ENCODE measurements at places on chromosomes 7 and 10.

DNA sequence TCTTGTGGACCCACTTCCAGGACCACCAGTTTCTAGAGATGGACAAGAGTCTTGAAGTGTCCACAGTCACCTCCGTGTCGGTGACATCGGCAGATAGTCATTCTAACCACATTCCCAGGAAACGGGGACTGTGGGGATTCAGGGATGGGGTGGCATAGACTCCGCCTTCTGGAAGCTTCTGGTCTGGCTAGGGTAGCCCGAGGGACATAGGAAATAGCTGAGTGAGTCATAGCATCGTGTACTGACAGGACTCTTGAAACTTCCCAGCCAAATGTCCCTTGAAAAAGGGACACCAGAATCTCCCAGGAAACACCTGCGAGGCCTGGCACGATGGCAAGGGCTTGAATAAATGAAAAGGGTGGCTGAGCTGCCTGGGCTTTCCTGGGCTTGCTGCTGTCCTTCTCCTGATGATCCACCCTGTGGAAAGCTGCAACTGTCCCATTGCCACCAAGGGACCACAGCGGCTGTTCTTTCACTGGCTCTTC is 84.1 kb upstream of the LRRC4 start:
- DNase-seq = no peak

DNA sequence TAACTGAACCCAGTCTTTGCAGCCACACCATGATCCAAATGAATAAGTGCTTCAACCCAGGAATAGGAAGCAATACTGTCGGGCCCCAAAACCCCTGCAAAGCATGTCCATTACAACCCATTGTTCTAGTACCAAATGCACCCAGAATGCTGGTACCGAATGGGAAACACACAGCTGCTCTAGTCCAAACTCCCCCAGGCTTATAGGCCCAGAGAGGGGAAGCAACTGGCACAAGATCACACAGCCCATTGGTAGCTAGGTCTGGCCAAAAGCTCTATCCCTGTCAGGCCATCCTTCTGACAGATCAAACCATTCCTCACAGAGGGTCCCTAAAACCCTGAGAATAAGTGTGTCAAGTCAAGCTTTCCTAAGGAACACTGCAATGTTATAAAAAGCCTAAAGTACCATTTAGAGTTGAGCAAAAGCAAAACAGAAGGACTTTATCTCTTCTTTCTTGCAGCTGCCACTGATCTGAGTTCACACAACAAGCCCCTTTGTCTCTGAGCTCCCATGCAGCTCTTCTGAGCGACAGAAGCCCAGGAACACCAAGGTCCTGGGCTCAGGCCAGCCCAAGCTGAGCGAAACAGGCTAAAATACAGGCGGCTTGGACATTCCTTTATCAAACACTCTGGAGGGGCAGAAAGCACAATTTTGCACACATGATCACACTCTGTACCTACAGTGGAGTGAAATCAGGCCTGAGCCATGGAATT is 116.7 kb downstream of the SGMS1 start:
- no peak for DNase-seq

- DNase-seq = no peak
Measured at GRCh38 chr10:132061030-132061429, 4.7 kb upstream of the JAKMIP3 start.

DNA sequence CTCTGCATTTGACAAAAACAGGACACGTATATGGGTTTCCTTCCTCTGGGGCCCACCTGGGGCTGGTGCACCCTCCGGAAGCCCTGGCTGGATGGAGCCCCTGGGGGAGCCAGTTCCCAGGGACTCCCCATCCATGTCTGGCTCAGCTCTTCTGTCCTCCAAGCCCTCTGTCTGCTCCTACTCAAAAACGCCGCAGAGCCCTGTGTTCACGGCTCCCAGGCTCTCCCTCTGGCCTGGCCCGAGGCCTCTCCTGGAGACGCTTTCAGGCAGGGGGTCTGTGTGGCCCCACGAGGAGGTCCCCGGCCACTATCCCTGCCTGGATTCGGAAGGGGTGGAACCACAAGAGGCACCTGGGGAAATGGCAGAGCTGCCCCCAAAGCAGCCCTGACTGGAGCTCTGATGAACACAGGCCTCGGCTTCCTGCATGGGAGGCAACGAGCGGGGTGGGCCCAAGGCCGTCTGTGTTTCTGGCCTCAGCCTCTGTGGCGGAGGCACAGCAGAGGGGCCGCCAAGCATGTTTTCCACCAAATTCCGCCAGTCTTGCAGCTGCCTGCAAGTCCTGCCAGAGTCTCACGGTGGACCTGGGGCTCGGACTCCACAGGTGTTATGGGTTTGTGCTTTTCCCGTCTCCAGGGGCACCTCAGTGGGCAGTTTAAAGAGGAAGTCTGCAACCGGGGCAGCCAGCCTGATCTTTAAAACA is 22.6 kb upstream of the INPP5A start:
- no peak for DNase-seq

GRCh38 chr10:36681751-36682632 is 443.4 kb upstream of the ANKRD30A start:
- DNase-seq = no peak

- no peak for DNase-seq
Measured at GRCh38 chr10:98039690-98040381, 9.4 kb upstream of the CRTAC1 start.

- no peak for DNase-seq
Measured at GRCh38 chr10:69492091-69492745, 41.0 kb downstream of the TSPAN15 start.

DNA sequence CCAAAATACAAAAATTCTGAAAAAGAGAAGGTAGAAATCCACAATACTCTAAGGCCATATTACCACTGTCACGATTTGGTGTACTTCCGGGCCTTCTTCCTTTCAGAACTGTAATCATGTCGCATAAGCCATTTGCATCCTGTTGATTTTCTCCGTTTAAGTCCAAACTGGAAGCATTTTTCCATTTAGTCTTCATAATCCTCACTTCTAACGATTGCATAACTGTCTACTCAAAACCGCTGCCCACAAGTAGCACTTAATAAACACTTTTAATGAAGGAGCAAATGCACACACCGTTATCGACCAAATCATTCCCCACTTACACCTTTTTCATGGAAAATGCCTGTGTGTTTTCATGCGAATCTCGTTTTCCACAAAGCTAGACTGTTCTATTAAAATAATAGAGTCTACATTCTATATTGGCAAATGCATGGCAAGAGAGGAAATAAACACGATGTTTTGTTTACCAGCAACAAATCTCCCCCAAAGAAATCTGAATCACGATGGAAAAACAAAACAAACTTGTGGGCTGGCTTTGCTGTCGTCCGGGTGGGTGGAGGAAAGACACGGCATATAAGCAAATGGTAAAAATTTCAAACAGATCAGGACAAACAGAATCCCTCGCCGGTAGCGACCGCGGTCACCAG is 1.0 kb downstream of the ATE1 start:
- no peak for DNase-seq

DNA sequence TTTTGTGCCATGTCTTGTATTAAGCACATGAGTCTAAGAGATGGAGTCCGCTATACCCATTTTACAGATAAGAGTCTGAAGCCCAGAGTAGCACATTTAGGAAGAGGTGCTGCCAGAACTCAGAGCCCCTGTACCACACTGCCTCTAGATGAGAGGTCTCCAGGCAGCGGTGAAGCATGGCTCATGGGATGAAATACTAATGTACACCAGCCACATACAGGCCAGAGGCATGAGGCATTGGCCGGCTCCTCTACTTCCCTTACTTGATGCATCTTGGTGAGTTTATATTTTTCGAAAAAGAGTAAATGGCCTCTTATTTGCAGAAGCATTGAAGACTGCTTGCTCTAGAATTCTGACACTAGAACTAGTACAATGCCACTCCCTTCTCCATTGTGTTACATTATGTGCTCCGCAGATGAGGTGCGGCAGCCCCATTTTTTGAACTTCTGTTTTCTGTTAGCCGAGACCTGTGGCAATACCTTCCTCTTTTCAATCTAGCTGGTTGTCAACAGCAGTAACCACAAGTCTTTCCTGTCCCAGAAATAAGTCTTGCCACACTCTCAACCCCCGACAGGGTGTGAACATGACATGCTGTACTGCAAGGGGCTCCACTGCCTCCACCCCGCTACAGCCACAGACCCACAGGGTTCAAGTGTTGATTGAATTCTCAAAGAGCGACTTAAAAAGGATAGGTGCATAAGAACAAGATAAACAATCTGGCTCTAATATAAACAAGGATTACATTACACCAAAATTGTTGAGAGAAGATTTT is 145.3 kb downstream of the CELF2 start:
- DNase-seq = peak; percentile 67

- DNase-seq = no peak
Measured at GRCh38 chr7:26326211-26326610, 34.5 kb downstream of the SNX10 start.

DNA sequence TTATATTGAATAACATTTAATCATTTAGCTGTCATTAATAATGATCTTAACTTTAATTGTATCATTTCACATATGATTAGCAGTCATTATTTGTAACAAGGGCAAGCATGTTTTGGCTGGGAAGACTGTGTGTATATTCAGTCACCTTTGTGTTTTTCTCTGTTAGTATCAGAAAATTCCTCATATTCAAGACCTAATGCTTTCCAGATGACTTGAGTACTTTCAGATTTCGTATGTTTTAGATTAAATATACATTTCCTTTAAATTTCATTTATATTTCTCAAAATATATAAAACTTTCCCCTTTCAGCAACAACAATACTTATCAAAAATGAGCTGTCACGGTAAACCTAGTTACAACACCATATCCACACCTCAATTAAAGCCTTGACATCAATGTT is 6.3 kb upstream of the CACNA2D1 start:
- no peak for DNase-seq

- DNase-seq = no peak
Measured at GRCh38 chr10:14381475-14381874, 50.8 kb upstream of the FRMD4A start.

DNA sequence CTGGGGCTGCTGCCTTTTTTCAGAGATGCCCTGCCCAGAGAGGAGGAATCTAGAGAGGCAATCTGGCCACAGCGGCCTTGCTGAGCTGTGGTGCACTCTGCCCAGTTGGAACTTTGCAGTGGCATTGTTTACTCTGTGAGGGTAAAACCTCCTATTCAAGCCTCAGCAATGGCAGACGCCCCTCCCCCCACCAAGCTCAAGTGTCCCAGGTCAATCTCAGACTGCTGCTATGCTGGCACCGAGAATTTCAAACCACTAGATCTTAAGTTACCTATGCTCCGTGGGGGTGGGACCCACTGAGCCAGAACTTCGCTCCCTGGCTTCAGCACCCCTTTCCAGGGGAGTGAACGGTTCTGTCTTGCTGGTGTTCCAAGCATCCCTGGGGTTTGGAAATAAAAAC is 77.2 kb downstream of the EXOC4 start:
- no peak for DNase-seq

DNA sequence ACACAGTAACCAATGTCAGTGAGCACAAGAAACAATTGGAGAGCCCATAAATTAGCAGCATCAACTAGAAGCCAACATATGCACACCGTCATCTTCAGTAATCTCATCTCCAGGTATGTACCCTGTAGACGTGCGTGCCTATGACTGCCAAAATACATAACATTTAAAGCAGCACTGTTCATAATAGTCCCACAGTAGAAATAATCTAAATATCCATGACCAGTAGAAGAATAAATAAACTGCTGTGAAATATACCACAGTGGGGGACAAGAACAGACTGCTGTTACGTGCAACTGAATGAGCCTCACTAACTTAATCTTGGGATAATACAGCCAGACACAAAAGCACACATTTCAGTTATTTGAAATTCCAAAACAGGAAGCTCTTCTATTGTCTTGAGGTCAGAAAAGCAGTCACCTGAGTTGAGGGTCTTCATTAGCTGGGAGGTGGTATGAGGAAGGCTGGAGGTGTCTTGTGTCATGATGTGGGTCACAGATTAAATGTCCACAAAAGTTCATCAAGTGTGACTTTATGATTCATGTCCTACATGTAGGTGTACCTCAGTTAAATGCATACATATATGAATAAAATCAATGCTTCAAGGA is 454.2 kb upstream of the AKR1E2 start:
- no peak for DNase-seq

- no peak for DNase-seq
Measured at GRCh38 chr7:80264769-80265495, 130.3 kb downstream of the GNAI1 start.

DNA sequence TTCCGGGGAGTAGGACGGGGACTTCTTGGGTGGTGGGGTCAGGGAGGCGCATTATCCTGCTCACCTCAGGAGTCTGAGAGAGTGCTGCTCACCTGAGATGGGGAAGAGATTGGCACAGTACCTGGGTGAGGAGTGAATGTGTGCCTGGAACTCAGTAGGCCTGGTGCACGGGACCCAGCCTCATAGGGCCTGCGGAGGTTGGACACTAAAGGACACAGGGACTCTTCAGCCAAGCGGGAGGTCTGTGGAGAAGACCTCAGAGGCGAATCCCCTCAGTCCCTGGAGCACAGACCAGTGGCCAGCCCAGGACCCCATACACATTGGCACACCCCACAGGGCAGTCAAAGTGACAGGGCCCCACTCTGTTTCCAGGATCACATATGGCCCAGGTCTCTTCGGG is 73.2 kb downstream of the OAT start:
- DNase-seq = no peak

DNA sequence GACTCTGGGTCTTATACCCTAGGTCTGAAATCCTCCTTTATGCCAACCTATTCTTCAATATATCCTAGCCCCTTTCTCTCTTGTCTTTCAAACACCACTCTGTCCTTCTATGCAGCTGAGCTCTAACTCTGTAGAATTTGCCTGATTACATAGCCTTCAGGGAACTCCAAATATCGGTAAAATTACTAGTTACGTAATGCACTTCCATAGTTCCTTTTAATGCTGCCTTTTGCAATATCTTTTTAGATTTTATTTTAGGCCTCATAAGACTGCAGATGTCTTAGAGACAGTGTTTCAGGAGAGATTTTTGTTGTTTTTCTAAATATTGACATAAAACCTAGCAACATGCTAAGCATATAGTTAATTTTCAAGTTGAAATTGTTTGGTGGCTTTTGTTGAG is 924.8 kb downstream of the CNTNAP2 start:
- no peak for DNase-seq

GRCh38 chr7:101630591-101630990 is 1.5 kb upstream of the MYL10 start:
- DNase-seq = no peak

DNA sequence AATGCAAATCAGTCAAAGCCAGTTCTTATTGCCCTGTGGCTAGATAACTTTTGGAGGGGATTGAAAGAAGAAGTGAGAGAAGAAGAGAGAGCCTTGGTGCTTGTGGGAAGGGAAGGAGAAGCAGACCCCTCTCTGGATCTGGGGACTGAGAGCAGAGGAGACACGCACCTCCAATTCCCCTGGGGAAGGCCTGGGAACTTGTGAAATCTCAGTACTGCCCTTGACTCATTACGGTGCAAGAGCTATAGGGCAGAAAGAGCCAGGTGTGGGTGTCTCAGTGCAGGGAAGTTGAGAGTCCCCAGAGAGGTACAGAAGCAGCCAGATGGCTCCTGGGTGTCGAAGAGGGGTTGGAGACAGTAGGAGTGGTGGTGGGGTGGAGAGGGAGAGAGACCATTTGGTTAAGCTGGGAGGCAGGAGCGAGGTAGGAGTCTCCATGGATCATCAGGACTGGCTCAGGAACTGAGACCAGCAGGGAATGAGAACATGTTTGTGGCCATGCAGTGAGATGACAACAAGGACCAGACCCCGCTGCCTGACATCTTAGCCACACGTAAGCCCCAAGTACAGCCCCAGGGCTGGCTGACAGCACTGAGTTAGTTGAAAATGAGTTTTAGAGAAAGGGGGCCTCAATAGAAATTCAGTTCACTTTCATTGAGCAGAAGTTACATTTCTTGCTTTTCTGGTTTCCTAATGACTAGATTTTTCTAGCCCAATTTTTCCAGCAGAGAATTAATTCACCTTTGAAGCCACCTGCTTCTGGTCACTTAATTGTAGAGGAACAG is 238.2 kb downstream of the BUB3 start:
- no peak for DNase-seq

Data from activated CD4-positive, alpha-beta T cell treated with anti-CD3 and anti-CD28 coated beads for 4 hours (primary cell).